CD4-positive, alpha-beta T cell treated with Interleukin-12 subunit alpha and Interleukin-12 subunit beta, for 1 hour (primary cell): ENCODE measurements at places on chromosomes 1 and 21.

GRCh38 chr1:4319496-4319895, 334.9 kb upstream of the AJAP1 start:
- no peak for DNase-seq

DNA sequence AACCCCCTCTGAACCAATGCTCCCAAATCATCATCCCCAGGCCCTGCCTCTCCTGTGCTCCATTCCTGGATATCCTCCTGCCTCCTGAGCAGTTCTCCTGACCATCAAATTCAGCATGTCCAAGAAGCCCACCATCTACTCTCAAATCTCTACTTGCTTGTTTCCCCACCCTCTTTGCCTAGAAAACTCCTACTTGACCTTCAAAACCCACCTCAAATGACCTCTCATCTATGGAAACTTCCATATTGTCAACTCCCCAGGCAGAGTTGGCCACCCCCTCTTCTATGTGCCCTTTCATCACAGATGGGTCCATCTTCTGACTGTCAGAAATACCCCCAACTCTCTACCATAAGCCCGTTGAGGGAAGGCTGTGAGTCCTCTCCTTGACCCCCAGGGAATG, 16.8 kb downstream of the ADGRB2 start:
- no peak for DNase-seq

DNA sequence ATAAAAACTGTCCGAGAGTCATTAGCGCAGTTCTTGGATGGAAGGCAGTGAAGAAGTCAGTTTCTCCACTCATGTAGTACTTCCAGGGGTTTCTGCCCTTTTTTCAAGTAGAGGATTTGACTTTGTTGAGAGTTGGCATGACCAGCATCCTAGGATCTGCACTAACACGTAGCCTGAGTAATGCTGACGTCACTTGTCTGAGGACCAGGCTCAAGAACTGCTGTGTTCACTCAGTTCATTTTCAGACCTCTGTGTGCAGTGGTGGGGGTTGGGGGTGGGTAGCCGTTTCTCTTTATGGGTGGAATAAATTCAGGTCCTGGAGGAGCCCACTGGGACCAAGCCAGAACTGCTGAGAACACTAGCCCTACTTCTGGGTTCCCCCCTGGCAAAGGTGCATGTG, 53.3 kb downstream of the MRPS6 start:
- no peak for DNase-seq

DNA sequence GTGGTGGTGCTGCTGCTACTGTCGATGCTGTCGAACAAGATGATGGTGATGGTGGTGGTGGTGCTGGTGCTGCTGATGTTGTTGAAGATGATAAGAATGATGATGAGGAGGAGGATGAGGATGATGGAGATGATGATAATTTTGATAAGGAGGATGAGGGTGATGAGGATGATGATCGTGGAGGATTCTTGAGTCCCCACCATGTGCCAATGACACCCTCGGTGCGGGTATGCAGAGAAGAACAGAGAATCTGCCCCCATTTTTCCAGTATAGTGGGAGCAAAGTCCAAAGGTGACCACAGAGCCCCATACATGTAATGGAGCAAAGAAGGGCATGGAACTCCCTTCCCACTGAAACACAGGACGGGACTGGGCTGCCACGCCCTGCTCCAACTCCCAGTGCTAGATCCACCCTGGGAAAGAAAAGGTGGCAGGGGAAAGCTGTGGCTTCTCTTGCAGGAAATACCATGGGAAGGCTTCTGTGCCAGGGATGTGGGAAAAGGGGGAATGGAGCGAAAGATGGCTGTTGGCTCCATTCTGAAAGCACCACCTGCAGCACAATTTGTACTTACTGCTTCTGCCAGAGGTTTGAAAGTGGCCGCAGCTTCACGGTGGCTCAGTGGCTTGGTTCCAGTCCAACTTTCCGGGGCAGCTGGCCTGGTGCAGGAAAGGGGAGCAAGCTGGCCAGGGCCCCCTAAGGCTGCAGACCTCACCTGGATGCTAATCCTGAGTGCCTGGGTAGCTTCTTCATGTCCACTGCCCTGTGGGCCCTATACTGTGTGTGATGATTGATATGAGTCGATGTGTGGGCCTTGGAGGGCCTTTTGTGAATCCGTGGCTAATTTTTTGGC, 387.2 kb upstream of the VAMP3 start:
- DNase-seq = no peak

DNA sequence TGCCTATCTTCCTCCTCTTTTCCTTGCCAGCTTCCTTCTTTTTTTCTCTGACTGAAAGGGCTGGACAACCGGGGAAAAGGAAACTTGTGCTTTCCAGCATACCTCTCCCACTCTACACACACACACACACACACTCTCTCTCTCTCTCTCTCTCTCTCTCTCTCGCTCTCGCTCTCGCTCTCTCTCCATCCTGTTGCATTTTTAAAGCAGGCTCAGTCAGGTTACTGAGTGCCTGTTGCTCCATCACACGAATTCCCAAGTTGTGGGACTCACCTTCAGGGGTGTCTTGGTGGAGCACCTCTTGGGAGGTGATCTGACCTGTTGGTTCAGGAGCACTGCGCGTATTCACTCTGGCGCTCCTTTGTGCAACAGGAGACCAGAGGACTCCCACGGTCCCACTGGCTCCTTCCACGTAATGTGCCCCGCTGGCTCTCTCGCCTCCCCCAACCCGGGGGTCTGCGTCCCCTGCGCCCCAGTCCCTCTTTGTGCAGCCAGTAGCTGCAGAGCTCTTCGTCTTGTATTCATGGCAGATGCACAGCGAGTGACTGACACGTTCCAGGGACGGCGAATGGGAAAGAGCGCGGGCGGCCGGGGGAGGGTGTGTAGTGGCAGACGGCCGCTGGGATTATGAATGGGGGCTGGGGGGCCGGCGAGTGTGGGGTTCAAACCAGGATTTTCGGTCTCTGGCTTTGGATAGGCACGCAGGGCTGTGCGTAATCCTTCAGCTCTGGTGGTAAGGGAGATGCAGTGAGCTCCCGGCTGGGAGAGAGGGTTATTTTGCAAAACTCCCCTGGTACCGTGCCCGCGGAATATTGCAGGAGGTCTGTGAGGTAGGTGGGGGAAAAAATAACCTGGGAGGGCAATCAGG, 660 bp upstream of the PDE4B start:
- DNase-seq = no peak

DNA sequence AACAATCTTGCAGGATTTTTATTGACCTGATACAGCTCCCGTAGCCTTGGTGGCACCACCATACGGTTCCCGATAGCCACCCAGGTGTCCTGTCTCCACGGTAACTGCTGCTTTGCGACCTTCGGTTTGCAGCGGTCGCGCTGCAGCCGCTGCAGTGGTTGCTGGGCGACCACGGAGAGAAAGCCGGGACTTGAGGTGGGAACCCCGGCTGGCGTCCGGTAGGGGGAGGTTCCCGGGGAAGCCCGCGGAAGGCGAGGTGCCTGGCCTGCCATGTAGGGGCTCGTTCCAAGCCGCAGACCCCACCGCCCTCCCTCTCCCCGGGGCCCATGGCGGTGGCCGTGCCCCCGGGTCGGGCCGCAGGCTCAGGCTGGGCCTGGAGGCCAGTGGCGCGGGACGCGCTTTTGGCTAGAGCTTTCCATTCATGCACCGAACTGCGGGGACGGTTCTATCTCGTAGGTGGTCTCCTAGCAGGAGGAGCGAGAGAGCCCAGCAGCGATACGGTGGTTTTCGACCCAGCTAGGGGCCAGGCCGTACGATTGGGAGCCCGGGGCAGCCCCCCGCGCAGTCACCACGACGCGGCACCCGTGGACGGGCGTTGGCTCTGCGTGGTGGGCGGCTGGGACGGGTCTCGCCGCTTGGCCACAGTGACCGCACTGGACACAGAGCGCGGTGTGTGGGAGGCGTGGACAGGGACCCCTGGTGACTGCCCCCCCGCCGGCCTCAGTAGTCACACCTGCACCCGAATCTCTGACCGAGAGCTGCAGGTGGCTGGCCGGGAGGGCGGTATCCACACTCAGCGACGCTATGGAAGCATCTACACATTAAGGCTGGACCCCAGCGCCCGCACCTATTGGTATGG, at the start of gene KLHDC9:
Gene KLHDC9 (plus strand): TSS at position 152 of the 859 bp plus-strand sequence. CDS start 175 bp downstream, at position 327.
- DNase-seq = peak; percentile 87

DNA sequence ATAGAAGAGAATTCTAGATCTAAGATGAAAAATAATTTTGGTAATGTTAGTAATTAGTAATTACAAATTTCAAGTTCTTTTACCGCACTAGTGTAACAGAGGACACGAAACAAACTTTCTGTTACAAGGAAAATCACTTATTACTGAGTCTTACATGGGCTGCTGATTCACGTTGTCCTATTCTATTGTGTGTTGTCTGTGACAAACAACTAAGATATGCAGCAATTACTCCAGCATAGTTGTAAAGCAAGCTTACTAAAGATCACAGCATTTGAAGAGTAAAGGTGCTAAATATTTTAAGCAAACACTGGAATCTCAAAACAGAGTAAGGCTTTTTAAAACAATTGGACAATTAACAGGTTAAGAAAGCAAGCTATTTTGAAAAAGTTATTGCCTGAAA, 502.3 kb downstream of the KCNT2 start:
- DNase-seq = no peak

DNA sequence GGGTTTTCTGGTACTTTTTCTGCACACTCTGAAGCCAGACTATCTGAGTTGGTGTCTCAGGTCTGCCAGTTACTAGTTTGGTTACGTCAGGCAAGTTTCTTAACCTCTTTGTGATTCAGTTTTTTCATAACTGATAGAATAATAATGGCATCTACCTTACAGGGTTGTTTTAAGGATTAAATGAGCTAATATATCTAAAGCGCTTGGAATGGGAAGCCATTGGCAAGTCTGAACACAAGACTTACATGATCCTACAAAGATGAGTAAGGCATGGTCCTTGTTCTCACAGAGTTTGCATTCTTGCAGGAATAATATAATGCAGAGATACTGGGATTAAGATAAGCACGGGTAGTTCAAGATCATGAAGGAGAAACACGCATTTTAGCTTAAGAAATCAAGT, 9.2 kb upstream of the DENND2D start:
- DNase-seq = no peak

- DNase-seq = no peak
Observed at GRCh38 chr1:60864722-60865121, 217.6 kb upstream of the NFIA start.

DNA sequence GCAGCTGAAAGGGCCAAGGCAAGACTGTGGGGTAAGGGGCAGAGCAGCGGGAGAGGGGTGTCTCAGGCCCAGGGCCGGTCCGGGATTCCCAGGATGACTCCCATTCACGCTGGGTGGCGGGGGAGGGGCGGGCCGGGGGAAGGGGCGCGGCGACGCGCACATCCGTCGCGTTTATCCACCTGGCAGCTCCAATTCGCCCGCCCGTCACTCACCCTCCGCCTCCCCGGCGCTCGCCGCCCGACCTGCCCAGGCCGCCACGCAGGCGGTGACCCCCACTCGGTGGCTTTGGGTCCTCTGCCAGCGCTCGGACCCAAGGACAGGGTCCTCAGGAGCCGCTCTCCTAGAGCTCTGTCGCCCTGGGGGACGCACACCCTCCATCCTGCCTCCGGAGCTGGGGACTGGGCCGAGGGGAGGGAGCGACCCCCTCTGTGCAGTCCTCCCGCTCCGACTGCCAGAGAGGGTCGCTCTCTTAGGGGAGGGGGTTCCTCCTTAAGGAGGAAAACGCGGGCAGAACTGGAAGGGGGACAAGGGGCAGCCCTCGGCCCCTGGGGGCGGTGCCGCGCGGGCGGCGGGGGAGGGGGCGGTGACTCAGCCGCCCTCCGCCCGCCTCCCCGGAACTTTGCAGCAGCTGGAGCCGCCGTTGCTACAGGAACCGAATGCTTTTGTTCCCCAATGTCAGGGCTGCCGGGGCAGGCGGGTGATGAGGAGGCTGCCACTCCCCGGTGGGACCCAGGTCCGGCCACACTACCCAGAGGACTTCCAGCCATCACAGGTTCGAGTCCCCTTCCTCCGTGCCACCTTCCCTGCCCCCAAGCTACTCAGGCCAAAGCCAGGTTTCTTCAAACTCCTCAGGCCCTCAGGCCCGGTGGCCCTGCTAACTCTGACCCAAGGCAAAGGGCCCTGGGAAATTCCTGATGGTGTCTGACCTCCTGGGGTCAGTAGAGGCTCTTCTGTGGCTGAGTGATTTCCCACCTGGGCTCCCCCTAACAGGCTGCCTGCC, 3.4 kb downstream of the ADGRB2 start:
- DNase-seq = peak; percentile 79

GRCh38 chr21:45334591-45335081, 46.9 kb upstream of the POFUT2 start:
- DNase-seq = no peak

GRCh38 chr1:160971618-160972056, 17.0 kb upstream of the ITLN2 start:
- DNase-seq = no peak

DNA sequence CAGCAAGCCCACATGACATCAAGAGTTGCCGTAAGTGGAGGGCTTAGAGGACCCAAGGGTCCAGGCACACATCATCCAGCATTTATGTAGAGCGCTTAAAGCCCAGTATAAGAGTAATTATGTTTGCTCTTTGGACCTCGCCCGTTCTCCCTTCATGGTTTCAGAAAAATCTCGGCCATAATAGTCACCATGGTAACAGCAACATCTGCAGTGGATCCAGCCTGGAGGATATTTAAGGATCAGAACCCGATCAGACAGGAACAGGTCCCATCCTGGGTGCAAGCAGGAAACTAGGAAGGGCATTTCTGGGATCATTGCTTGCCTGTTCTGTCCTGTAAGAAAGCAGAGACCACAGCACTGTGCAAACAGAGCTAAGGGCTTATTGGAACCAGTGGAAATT, 89.9 kb upstream of the KAZN start:
- no peak for DNase-seq

GRCh38 chr1:51859333-51859732, 19.2 kb downstream of the NRDC start:
- DNase-seq = no peak

DNA sequence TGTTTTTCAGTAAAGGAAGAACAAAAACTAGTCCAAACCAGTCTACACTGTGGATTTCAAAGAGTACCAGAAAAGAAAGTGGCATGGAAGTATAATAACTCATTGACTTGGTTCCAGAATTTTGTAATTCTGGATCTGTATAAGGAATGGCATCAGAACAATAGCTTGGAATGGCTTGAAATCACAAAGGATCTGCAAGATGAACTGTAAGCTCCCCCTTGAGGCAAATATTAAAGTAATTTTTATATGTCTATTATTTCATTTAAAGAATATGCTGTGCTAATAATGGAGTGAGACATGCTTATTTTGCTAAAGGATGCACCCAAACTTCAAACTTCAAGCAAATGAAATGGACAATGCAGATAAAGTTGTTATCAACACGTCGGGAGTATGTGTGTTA, 21.3 kb downstream of the CHODL start:
- DNase-seq = no peak
